Astrocyte (in vitro differentiated cells and primary cell): ENCODE measurements at places on chromosomes 4 and X. TPM values are rescaled to one million over a fixed set of nuclear protein-coding genes. Genes with fewer than 3 reads are reported as not detected.

- DNase-seq: no peak
- no peak overlapping the region for H3K4me3 ChIP-seq
- H3K27me3 ChIP-seq: no peaks in the 10 kb centered on the region
- H3K4me1 ChIP-seq: no peaks in the 10 kb centered on the region
Measured at GRCh38 chr4:145784036-145784435, 104.1 kb downstream of the C4orf51 start.

- H3K27ac ChIP-seq: no peak overlapping the region
- H3K27me3 ChIP-seq: no peaks in the 10 kb centered on the region
- no peak overlapping the region for H3K4me3 ChIP-seq
- no peak for DNase-seq
- H3K36me3 ChIP-seq: peaks cover 11% of the 10 kb centered on the region
- H3K4me1 ChIP-seq: no peaks in the 10 kb centered on the region
Measured at GRCh38 chrX:71579136-71579989, 1.1 kb downstream of the GCNA start.

DNA sequence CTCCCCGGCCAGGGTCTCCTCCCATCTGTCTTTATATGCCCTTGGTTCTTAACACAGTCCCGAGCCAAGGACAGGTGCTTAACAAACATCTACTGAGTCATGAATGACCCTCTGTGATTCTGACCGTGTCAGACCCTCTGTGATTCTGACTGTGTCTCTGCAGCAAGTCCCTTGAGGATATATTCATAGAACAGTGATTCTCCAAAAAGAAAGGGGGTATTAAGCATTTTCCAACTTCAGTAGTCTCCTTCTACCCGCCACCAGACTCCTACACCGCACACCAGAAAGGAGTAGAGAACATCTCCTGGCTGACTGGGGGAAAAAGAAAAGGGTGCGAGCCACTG lies 13.6 kb downstream of the ACSL1 start:
- no peak overlapping the region for H3K4me3 ChIP-seq
- peaks cover 26% of the 10 kb centered on the region for H3K4me1 ChIP-seq
- H3K36me3 ChIP-seq: no peaks in the 10 kb centered on the region
- H3K27ac ChIP-seq: no peak overlapping the region

- peaks cover 35% of the 10 kb centered on the region for H3K27me3 ChIP-seq
- peaks cover 4% of the 10 kb centered on the region for H3K4me1 ChIP-seq
- DNase-seq: peak; percentile 6
- H3K27ac ChIP-seq: no peak overlapping the region
- peak overlapping the region; percentile 68 for H3K4me3 ChIP-seq
Measured at GRCh38 chr4:155667222-155667567, 547 bp downstream of the GUCY1A1 start.

GRCh38 chrX:30982467-30982866 lies 89.4 kb downstream of the FTHL17 start:
- no peaks in the 10 kb centered on the region for H3K27me3 ChIP-seq
- no peaks in the 10 kb centered on the region for H3K4me1 ChIP-seq
- H3K27ac ChIP-seq: no peak overlapping the region
- DNase-seq: no peak

Gene CYTL1
- 9.2 and 9.6 TPM in 2 replicates for total RNA-seq

Gene IGSF1
- total RNA-seq: 2.5 and 3.5 TPM in 2 replicates

Gene MAGEA10
- not detected in 2 replicates for total RNA-seq

Gene GRPEL1
- 48.3 and 55.8 TPM in 2 replicates for total RNA-seq
